Fibroblast of skin of abdomen (primary cell): ENCODE measurements at places on chromosomes 16 and 17.

- no peak for DNase-seq
Measured at GRCh38 chr17:22286337-22287041, 594.2 kb downstream of the KCNJ18 start.

- no peak for DNase-seq
Measured at GRCh38 chr17:80743181-80743771, 198.6 kb downstream of the RPTOR start.

DNA sequence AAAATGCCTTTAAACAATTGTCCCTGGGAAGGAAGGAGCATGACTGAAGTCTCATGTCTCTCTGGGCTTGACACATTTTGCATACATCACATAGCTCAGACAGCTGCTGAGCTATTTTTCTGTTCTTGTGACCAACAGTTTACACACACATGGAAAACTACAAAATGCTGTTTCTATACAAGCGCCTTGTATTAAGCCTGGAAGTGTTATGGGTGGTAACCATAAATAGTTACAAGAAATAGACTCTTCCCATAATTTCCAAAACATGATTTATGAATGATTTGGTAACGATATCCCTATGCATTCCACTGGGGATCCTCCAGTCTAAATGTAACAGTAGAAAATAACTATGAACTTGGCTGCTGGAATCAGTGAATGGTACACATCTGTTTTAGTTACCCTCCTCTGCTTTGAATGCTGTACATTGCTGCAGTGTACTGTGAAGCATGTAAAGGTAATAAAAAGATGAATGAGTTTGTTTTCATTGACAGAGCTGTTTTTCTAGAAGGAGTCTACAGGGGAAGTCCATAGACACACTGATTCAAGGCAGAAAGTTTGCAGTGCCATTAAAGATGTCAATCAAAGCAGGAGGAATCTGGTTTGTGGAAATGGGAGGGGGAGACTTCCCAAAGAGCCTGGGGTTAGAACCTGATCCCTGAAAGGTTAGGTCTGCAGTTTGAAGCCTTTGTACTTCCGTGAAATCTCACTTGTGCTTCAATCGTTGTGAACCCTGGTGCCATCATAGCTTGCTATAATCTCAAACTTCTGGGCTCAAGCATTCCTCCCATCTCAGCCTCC, 5.0 kb downstream of the ACSF2 start:
- no peak for DNase-seq

GRCh38 chr17:30415491-30415890, 36.8 kb downstream of the CPD start:
- DNase-seq: peak; percentile 41

DNA sequence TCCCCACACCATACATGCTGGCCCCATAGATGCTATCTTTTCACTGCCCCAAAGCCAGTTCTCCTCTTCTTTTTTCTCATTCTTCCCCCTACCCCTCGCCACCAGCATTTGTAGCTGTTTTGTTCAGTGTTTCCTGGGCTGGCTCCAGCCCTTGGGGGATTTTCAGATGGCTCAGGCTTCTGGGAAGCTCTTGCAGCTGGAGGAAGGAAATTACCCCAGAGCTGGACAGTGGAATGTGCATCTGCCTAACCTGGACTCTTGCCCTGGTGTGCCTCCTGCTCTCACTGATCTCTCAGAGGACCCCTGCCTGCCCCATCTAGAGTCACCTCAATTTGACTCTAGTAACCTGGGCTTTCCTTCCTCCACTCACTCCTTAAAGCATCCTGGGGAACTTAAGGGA, 82.8 kb downstream of the MYH13 start:
- peak; percentile 51 for DNase-seq

DNA sequence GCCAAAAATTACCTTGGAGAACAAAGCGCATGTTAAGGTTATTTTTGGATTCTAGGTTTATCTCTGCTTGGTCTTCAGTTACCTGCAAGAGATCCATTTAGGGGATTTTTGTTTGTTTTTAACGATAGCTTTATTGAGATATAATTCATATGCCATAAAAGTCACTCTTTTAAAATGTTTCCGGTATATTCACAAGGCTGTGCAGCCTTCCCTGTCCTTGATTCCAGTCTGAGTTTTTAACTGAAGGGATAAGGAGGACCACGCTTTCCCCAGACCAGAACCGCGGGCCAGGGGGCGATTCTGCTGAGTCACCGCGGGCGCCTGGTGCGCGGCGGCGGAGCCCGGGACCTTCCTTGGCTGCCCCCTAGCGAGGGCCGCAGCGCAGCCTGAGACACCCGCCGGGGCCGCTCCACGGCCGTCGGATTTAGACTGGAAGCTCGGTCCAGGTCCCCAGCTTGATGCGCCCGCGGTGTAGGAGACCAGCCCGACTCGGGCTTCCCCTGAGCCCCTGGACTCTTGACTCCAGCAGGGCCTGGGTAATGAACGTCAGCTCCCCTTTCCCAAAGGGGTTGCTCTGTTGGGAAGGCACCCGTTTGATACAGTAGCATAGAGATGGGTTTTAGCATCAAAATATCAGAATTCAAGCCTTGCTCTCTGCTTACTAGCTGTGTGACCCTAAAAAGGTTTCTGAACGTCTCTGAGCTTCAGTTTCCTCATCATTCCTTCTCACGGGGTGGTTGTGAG, 50.0 kb upstream of the STH start:
- peak; percentile 62 for DNase-seq

- DNase-seq: no peak
Measured at GRCh38 chr16:86338403-86339115, 171.8 kb upstream of the FOXF1 start.

- peak; percentile 69 for DNase-seq
Measured at GRCh38 chr17:80832266-80832676, 159.4 kb upstream of the CHMP6 start.

GRCh38 chr17:17242246-17242645, 5.3 kb upstream of the FLCN start:
- DNase-seq: no peak

DNA sequence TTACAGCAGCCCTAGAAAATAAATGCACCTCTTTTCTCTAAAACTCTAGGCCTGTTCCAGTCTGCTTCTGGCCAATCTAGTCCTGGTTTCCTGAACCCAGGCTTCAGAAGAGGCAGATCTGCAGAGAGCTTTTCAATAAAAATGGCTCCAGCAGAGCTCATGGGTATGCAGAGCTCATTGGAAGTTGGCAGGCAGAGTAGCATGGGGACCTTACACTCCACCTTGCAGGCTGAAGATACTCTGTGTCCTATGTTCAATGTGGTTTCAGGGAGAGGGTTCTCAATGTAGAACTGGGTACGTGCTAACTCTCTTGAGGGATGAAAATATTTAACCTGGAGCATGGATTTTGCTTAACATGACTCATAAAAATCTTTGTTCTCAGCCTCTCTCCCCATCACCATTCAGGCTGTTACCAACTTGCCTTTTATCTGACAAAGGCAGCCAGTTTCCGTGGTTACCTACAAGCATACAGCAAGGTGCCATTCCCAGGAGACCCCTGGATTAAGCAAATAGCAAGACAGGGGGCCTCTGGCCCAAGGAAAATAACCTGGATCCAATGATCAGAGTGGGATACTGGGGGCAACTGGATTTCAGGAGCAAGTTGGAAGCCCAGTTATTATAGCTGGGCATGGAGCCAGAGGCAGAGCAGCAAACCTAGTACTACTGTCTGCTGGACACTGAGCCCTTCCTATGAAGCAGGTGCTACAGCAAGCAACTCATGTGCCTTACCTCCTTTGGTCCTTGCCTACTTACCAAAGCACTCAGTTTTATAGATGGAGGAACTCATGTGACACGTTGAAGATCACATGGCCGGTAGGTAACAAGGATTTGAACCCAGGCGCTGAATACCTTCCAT, 98.2 kb upstream of the DHX40 start:
- DNase-seq: no peak

DNA sequence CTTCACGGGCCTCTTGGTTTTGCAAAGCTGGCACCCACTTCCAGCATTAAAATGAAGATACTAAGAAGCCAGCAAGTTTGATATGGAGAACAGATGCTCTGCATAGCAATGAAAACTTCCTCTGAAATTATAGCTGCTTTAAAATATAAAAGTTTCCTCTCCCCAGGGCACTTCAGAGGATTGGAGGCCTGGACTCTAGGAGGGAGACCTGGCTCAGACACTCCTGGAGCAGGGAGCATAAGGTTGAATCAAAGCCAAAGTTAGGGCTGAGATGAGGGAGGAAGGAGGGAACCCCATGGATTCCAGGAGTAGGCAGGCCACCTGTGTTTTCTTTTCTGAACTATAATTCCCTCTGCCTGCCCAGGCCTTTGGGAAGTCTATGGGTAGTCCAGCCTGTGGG, 176.0 kb upstream of the RPL38 start:
- DNase-seq: no peak

DNA sequence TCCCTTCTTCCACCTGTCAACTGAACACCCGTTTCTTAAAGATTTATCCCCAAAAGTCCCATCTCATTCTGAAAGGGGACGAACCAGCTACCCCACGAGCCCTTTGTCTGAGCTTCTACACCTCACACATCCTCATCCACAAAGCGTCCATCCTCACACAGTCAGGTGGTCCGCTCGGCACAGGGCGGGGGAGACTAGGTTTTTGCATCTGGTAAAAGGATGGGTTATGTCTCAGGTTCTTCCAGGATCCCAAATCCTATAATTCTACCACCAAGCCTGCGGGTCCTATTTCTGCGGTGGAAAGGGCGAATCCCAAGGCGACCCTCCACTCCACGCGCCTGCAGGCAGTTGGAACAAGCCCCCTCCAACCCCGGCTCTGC, 458 bp downstream of the GFOD2 start:
- DNase-seq: no peak

DNA sequence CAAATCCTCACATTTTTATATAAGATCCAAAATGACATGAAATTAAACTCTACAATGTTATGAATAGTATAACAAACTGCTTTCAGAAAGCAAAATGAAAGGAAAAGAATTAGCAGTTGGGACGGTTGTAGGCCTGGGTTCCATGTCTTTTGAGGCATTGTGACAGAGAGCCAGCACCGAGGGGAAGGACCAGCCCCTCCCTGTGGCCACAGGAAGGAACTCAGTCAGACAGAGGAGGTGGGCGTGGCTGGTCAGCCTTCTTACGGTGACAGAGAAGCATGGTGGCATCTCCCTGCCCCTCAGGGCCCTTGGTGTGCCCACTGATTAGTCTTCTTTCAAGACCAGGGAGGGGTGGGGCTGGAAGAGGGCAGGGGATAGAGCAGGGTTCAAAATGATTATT, 5.7 kb downstream of the ZNF319 start:
- peak; percentile 13 for DNase-seq

GRCh38 chr16:64094992-64095634, 1026.8 kb downstream of the CDH11 start:
- peak; percentile 78 for DNase-seq

- no peak for DNase-seq
Measured at GRCh38 chr17:19719355-19720209, 3.2 kb upstream of the SLC47A2 start.

DNA sequence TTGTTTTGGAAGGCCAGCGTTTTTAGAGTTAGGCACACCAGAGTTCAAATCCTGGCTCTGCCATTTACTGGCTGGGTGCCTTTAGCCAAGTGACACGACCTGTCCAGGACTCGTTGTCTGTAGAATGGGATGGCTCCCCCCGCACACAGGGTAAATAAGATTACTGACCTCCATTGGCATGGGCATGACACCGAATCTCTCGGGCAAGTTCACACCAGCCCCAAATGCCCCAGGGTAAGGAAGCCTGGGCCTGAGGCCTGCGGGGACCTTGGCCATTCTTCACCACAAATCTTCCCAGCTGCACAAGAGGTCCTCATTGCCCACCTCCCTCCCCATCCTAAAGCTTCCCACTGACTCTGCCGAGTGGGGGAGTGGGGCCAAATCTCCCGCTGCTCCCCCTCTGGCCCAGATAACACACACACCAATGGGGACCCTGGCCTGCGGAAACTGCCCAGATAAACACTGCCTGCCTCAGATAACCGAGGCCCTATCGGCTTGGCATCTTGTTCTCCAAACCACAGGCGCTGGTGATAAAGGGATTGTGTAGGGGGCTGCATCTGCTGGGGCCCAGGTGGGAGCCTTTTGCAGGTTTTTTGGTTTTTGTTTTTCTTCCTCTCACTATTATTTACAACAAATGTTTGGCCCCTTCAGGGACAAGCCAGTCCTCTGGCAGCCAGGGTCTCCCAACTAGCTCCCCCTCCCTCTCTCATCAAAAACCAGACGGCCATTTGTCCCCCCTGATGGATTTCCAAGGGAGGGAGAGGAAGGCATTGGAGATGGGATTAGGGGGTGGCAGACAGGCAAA, 75.0 kb upstream of the LHX1 start:
- DNase-seq: no peak

- DNase-seq: no peak
Measured at GRCh38 chr17:68658999-68659780, 58.0 kb upstream of the FAM20A start.

GRCh38 chr17:56919717-56920116, 5.9 kb upstream of the TRIM25 start:
- no peak for DNase-seq

DNA sequence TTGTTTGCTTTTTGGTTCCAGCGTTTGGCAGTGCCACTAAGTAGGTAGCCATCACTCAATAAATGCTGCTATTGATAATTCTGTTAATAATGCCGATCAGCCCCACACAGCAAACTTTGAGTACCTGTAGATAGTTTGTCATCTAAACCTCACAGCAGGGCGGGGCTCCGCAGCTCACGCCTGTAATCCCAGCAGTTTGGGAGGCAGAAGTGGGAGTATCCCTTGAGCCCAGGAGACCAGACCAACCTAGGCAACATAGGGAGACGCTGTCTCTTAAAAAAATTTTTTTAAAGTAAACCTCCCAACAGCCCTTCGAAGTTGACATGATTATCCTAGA, 1.6 kb downstream of the BFAR start:
- DNase-seq: no peak

GRCh38 chr16:85028685-85029407, 1.3 kb downstream of the KIAA0513 start:
- DNase-seq: no peak

DNA sequence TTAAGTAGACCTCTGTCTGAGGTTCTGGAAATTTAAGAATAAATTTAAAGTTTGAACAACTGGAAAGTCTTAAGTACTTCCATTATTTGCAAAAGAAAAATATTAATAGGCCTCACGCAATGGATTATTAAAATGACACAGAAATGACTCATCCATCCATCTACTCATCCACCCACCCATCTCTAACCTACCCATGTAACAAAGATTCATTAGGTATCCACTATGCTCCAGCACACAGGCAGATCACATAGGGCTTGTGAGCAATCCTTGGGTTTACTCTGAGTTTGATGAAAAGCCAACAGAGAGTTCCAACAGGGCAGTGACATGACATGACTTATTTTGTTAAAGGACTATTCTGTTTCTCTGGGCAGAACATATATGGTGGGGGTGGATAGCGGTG, 93.3 kb downstream of the HELZ start:
- peak; percentile 54 for DNase-seq

- DNase-seq: no peak
Measured at GRCh38 chr17:82737967-82738877, 2.8 kb downstream of the FN3K start.

DNA sequence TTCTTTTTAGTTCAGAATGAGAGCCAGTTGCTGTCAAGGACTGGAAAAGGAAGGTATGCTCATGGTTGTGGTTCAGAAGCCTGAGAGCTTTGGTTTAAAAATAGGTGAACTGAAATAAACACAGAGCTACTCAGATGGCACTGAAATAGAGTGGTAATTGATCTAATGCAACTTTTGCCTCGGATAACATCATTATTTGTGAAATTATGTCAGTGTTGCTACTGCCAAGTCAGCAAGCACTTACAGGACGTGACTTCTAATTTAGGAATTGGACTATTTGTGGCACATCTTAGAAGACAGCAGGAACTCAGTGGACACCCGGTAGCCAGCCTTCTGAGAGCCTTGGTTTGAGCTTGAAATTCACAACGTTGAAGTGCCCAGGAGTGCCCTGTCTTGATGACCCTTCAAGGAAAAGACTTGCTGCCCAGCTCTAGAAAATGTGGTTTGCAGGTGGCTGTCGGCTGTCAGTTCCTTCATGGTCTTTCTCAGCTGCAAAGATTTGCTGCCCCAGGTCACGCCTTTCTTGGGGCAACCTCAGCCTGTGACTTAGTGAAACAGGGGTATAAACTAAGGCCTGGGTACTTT, 42.0 kb upstream of the XYLT1 start:
- peak; percentile 86 for DNase-seq
